ENCODE measurements at places on chromosomes 7 and 10.
A peak's percentile ranks its signal among the peaks of the same experiment; 100 is the strongest.

DNA sequence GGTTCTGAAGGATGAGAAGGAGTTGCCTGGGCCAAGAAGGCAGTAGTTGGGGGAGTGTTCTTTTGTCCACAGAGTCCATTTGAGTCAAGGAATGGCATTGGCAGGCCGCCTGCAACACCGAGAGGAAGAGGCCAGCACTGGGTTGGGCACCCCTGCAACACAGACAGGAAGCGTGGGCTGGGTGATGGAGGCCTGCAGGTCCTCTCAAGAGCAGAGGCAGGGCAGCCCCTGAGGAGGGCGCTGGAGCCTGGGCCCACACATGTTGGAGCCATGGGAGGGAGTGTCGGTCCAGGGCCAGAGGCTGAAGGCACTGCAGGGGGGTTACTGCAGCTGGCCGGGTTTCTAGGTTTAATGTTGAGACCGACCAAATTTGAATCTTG, 137.3 kb downstream of the PTPN20 start:
- DNase-seq: peak; percentile 53

- no peak for DNase-seq
Observed at GRCh38 chr10:108327706-108328105, 1163.2 kb upstream of the SORCS1 start.

DNA sequence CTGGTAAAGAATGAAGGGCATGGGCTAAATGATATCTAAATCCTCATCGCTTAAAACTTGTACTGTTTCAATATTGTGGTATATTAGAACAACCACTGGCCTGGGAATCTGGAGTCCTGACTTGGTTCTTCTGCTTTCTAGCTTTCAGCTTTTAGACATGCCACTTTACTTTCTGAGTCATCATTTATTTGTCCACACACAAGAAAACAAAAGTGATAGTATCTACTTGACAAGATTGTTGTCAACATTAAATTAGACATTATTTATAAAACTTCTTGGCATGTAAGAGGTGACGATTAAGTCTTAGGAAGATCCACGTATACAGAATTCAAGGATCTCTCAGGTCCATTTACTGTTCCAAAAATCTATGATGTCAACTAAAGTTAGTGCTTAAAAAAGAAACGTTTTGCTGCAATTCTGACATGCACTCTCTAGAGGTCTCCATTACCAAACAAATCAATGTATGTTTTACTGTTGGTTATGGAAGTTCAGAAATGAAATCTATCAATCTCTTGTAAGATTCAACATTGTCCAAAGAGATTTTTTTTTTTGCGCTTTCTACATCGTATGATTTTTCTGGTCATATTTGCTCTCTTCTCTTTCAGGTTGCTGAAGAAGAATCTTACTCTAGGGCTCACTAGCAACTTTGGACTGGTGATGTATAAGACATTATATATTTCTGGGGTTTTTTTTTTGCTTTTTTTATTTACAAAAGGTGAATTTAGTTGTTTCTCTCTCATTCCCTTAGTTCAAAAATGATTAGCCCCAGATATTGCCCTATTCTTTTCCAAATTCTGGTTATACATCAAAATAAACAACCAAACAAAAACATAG, 53.6 kb upstream of the DYNC1I1 start:
- peak; percentile 34 for DNase-seq

DNA sequence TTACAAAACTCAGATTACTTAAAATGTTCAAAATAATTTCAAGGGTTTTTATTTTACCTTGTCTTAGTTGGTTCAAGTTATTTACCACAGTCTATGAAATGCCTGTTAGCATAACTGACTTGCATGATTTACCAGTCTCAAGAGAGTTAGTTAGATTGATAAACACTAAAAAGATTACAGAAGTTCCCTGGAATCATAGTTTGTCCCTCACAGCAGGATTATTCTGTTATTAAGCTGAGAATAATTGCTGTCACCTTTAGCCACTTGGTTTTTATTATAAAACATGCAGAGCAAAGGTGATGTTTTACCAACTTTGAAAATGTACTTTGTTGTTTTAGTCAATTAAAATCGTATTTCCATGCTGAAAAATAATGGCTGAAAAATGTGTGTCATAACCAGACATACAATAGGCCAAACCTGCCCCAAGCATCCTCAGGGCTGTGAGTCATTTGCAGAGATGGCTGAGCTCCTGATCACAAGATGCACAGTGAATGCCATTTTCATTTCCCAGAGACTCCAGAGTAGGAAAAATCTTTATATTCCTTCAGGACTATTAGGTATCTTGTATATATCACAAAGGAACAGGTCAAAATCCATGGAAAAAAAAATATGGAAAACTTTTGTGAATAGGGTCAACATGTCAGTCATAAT, 87.8 kb upstream of the DKK1 start:
- no peak for DNase-seq

GRCh38 chr10:92238054-92238585, 52.8 kb downstream of the CPEB3 start:
- DNase-seq: no peak

DNA sequence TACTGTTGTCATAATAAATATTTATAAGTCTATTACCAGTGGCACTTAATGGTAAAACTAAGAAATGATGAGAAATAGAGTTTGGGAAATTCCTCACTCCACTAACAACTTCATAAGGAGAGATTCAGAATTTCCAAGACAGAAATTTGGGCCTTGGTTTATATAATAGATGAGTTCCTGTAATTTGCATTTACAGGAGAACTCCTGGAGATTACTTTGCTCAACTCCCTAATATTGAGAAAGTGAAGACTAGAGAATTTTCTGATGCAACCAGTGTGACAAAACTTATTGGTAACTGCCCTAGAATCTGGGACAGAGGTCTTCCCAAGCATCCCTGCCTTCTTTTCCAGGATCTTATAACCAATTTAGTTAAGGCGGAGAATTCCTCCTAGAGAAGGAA, 49.1 kb upstream of the GSAP start:
- DNase-seq: no peak

GRCh38 chr7:37081436-37081835, 357.1 kb upstream of the AOAH start:
- peak; percentile 14 for DNase-seq

GRCh38 chr7:113912876-113913275, 5.9 kb downstream of the PPP1R3A start:
- no peak for DNase-seq

GRCh38 chr7:44073664-44074348, 8.4 kb upstream of the PGAM2 start:
- DNase-seq: peak; percentile 85

DNA sequence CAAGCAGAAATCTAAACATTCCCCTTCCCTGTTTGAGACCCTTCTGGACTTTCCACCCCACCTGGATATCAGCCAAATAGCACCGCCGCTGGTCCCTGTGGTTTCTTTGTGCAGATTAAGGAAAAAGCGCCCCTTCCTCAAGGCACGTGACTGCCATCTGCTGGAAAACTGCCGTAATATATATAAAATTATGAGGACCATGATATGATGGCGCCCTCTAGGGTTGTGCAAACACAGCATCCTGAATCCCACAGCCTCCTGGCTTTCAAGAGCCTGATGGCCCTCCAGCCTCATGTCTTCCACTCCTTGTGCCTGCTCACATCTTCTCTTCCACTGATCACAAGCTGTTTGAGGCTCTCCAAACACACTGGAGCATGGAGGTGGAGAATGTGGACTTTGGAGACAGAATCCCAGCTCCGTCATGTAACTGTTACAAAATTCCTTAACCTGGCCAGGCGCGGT, 121.3 kb downstream of the MYL10 start:
- DNase-seq: peak; percentile 83

DNA sequence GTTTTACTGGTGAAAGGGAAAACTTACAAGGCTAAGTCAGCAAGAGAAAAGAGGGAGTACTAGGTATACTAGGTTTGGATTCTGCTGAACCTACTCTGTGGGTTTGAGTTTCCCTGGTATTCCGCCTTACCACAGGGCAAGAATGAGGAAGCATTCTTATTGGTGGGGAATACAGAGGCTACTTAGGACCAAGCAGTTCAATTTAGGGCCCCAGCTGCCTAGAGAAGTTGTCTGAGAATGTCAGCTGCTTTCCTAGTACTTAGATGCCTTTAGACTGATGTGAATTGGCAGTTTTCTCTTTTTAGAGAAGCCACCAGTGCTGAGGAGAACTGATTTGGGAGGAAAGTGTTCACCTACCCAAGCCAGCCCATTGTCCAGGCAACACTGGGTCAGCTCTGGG, 409.0 kb upstream of the LRGUK start:
- no peak for DNase-seq

DNA sequence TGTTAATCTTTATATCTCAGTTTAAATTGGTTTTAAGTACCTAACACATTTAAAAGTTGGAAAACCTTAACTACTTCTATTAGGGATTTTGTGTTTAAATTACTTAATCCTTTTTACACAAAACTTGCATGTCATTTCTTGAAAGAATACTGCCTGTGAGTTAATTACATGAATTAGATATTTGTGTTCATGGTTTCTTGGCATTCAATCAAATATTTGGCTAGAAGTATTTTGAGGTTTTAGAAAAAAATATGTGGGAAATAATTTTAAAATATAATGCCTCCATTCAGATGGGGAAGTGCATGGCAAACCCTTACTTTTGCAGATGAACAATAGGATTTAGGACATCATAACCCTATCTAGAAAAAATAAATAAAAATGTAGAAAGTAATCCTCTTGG, 186.5 kb upstream of the SEMA3E start:
- no peak for DNase-seq

DNA sequence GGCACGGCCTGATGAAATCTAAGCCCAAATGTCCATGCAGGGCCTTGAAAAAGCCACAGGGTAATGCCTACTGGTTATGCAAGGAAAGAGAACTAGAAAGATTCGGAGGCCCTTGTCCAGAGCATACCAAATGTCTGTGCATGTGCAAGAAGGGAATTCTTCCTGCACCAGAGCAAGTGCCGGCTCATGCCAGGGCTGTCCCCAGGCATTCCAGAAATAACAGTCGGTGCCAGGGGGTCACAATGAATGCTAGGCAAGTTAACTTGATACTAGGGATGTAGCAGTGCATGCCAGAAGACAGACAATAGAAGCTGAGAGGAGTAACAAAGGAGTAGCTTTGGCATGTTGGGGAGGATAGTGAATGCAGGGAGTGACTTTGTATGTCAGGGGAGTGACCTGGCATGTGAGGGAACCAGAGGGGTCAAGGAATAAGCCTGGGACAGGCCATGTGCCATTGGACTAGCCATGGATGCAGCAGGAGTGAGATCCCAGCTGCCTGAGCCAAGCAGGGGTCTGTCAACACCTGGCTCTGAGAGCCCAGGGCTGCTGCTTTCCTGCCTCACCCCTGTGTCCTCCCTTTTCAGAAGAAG, 119.5 kb upstream of the UNC5B start:
- no peak for DNase-seq
